ENCODE measurements at places on chromosomes 13 and 19.

DNA sequence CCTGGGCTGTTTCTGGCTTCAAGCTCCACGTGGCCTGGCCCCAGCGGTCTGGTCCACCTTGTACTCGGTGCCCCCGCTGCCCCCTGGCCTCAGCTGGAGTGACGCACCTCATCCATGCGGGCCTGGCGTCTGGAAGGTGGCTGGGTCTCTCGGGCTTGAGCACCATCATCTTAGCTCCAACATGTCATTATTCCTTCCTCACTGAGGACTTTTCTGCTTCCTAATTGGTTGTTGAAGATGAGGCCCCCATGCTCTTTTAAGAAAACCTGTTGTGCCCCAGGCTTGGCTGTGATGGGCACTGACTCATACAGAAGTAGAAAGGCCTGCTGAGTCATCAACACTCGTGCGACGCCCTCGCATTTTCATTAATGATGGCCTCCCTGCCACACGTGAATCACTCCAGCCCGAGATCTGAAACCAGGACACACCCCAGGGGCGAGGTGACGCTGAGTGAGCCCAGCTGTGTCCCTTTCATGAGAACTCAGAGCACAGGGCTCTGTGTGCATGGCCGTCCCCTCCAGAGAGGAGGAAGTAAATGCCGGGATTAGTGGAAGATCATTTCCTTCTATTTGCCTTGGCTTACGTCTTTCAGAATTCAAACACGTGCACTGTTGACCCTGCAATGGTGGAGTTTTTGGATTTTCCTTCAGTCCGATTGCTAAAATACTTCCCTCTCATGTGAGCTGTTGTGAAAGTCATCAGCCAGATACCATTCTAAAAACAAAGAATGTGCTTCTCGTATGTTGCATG lies 14.0 kb upstream of the GJA3 start:
- peak; percentile 87 for DNase-seq

DNA sequence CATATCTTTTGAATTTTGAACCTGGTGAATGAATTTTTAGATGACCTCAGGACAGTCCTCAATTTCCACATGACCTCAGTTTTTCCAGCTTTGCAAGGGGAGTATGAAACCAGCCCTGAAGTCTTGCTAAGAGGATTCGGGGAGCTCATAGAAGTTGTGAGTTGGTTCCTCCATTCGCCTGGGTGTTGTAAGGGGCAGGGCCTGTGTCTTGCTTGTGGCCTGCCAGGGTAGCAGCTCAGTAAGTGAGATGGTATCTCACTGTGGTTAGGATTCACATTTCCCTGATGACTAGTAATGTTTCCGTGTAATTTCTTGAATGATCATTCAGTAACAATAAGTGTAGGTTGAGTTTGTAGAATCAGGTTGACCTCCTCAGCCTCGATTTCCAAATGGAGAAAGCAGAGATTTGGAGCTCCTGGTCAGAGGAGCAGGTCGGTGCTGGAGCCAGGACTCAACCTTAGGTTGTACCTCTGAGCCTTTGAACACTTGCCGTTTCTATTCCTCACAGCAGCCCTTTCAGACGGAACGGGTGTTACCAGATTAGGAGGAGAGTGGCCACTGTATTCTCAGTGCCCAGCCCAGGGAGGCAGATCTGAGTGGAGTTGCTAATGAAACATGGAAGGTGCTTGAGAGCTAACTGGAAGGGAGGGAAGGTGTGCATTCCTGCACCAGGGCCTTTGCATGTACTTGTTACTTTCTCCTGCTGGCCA lies 14.6 kb downstream of the NACC1 start:
- DNase-seq: peak; percentile 80

DNA sequence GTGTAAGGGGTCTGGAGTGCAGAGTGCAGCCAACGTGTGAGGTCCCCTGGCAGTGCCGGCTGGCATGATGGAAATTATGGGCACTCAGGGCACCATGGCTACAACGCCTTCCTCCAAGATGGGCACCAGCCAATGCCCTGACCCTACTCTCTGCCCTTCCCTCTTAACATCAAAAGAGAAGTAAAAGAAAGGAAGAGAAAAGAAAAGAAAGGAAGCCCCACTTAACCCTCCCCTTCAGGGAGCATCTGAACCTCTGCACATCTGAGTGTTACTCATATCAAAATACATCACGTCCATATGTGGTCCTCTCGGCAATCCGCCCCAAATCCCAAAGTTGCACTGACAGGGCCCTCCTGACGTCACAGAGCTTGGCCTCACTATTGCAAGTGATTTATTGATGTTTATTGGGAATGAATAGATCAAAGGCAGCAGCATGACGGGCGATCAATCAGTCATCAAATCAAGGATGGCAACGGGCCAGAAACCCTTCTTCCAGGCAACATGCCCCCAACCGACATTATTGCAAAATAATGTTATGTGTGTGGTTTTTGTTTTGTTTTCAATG lies 1.3 kb downstream of the TSHZ3 start:
- DNase-seq: peak; percentile 49

DNA sequence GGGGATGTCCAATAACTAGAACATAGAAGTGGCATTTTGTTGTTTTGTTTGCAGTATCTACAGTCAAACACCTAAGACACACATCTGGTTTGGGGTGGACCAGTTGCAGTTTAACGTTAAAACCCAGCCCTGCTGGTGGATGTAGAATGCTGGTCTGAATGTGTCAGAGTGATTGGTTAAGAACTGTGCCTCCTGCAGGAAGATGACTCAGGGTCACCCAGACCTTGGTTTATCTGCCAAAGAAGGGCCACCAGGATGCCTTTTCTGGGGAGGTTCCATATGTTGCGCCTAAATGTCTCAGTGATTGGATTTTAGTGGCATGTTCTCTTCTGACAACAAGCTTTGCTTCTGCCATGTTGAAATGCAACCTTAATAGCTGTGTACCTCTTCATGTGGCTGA lies 23.1 kb downstream of the ZNF536 start:
- no peak for DNase-seq

DNA sequence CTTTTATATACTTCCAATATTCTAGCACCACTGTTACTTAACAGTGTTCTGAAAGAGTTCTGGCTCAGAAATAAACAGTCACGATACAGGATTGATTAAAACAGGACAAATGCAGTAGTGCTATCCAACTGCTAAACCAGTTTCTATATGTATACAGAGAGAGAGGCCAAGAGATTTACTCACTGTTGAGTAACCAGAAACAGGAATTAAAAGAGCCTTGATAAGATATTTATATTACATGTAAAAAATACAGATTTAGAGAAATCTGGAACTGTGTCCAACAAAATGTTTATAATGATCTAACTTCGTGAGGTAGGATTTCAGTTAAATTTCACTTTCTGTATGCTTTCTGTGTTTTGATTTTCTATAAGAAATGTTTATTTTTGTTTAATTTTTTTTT lies 116.6 kb downstream of the CDK8 start:
- no peak for DNase-seq

- no peak for DNase-seq
These were observed 156.1 kb downstream of the NUFIP1 start for GRCh38 chr13:44833139-44833538.

All from GM03348 (cell line).